ENCODE measurements at places on chromosomes 4 and X.
A peak's percentile ranks its signal among the peaks of the same experiment; 100 is the strongest.

DNA sequence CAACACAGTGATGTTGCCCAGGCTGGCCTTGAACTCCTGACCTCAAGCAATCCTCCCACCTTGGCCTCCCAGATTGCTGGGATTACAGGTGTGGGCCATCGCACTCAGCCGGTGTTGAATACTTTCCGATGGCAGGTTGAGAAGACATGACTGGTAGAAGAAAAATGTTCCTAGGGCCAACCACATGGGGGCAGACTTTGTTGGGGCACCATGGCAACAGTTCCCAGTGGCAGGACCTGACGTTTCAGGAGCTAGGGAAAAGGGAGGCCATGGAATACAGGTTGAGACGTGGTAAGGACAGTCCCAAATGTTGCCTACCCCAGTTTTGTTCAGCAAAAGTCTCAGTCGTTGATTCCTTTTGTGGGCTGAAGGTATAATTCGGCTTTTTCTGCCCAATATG is 134.6 kb downstream of the ASMT start:
- no peak for DNase-seq

DNA sequence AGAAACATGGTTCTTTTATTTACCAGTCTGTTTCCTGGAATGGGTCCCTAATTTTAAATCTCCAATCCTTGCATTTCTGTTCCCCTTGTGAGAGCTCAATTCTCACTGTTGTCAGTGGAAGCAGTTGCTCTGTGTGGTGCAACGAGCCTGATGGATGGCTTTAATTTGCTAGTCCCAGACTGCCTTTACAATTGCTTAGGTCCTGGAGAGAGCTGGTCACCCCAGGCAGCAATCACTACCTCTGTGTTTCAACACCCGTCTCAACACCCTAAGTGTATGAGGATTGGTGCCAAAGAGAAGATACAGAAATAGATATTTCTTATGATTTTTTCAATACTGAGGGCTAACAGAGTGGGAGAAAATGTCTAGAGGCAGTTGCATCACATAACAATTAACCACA is 873.8 kb downstream of the GLUD2 start:
- DNase-seq: no peak

DNA sequence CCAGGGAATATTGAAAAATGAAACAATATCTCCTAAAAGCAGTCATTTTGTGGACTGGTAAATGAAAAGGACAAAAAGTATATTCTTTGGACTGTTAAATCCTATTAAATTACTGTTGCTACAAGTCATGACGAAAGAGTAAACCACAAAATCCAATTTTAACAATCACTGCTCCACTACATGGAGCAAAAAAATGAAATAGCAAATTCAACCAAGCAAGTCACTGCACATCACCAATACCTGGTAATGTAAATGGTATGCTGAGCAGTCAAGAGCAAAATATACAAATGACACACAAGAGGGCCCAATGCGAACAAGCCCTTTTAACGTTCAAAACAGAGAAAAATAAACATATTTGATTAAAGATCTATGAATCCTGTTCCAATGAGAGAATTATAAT is 126.2 kb downstream of the KLHL13 start:
- no peak for DNase-seq

DNA sequence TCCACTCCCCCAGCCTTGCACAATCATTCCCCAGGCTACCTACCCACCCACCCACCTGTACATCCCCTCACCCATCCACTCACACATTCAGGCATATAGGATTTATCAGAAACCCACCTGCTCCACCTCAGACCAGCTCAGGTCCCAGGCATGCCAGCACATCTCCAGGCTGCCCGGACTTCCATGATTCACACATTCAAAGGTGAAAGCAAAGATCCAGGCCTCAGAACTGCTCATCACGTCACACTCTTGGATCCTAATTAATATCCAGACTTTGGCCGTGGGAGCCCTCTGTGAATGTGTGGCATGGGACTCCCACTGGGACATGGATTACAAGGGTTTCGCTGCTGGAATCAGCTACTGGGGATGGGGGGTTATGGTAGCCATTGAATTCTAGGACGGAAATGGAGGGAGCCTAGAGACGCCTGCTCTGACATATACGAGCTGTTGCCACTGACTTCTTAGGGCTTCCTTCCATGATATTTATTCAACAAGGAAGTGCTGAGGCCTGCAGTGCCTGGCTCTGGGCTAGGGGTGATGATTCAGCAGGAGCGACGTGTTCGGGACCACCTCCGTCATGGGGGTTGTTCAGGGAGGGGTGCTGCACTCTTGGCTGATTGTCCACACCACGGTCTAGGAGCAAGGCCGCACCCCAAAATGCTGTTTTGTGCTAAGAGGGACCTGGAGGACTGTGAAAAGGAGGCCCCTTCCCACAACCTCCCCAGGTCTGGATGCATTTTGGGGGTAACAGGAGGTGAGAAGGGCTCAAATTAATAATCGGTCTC is 56.9 kb upstream of the ADRA2C start:
- no peak for DNase-seq

DNA sequence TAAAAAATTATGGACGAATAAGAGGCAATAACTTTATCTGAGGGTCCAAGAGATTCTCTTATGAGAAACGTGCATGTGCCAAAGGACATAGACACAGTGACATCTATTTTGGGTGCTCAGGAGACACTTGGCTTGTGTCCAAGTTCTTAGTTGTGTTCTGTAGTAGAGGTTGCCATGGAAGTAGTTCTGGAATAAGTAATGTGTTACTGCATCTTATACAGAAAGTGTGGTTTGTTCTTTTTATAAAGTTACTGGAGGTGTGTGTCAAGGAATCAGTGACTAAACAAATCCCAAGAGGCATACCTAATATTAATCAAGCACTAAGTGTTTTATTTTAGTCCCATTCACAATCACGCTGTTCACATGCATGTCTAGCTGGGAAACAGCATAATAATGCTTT is 305.7 kb downstream of the ARHGAP24 start:
- DNase-seq: no peak

- DNase-seq: no peak
Measured at GRCh38 chrX:49238735-49239134, 3.5 kb downstream of the CCDC22 start.

DNA sequence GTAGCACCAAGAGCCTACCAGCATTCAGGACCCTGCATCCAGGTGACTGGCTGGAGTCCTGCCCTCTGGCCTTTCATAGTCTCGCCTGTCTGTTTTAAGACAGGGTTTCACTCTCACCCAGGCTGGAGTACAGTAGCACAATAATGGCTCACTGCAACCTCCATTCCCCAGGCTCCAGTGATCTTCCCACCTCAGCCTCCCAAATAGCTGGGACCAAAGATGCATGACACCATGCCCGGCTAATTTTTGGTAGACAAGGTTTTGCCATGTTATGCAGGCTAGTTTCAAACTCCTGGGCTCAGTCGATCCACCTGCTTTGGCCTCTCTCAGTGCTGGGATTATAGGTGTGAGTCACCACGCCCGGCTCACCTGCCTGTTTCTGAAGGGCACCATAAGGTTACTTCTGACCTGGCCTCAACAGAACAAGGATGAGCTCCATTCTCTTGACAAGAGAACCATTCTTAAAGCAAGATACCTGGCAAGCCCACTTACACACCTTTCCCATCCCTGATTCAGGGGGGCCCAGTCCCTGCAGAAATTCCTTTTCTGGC is 6.7 kb downstream of the RPS4X start:
- peak; percentile 44 for DNase-seq

DNA sequence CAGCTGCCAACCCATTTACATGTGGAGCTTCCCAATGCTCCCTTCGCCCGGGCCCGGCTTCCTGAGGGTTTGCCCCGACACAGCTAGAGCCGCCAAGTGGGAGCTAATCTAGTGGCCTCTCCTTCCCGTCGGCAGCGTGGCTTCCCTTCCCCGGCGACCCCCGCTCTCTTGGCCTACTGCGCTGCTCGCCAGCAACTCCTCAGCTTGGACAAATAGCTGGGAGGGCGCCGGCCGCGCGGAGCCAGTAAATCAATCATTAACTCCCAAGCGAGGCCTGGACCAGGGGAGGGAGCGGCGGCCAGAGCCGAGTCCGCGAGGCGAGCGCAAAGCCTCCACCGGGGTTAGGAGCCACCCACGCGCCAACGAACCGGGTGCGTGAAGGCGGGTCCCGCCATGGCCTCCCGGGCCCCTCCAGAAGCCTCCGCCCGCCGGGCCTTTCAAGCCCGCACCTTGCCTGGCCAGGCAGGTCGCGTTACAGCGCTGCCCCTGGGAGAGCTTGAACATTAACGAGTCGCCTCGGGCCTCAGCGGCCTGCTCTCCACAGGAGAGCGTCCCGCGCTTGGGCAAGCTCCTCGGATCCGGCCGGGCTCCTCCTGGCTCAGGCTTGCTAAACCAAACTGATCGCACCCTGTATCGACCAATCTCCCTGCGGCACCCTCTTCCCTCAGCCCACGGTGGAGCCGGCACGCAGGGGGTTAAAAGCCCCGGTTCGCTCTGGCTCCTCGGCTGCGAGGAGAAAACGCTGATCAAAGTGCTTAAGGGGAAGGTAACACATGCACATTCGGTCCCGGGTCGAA is 10.6 kb upstream of the BCOR start:
- DNase-seq: no peak

GRCh38 chrX:17355976-17356375 is 19.0 kb upstream of the NHS start:
- no peak for DNase-seq

GRCh38 chr4:2247128-2248043 is 5.5 kb upstream of the HAUS3 start:
- DNase-seq: no peak

DNA sequence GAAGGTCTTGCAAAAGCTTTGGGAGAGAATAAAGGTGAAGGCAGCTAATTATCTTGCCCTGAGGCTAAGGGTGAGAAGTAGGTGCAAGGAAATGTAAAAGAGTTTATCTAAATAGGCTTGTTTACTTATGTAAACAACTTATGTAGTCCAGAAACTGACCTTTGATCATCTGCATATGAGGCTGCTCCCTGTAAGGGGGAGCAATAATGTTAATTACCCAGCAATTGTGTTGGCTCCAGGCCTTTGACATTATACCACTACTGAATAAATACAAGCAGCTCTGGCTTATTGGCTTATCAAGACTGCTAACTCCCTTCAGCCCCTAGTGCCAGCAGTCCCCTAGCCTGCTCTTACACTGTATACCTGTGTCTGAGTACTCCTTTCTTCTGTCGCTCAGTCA is 303.7 kb upstream of the GNPDA2 start:
- no peak for DNase-seq

GRCh38 chr4:126081336-126081735 is 766.6 kb downstream of the FAT4 start:
- no peak for DNase-seq

DNA sequence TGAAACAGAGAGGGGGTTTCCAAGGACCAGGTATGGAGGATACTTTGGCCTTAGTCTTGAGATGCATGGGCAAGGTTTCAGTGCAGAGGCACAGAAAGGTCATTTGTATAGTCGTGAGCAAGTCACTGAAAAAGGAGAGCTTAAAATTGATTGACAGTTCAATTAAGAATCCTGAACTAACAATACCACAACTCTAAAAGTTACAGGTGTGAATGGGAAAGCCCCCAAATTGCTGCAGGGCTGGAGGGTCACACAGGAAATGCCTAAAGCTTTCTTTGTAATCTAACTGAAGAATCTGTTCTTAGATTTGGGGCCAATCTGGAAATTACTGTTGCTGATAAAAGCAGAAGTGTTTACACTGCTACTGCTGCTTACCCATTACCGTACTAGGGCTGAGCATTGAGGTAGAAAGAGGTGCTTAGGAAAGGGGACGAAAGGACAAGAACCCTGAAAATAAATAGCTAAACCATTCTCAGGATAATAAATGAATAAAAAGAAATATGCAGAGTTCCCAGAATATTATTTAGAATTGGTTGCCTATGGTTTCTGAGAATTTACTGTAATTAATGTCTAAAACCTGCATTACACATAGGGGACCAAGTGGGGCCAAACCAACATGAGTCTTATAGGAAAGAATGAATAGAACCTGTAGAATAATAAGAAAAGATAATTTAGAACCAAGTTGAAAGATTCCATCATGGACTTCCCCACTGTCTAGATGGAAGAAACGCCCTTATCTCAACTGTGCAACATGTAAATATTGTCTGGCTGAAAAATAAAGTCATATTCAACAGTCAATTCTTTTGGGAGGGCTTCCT is 91.9 kb upstream of the PPP1R2C start:
- DNase-seq: no peak

DNA sequence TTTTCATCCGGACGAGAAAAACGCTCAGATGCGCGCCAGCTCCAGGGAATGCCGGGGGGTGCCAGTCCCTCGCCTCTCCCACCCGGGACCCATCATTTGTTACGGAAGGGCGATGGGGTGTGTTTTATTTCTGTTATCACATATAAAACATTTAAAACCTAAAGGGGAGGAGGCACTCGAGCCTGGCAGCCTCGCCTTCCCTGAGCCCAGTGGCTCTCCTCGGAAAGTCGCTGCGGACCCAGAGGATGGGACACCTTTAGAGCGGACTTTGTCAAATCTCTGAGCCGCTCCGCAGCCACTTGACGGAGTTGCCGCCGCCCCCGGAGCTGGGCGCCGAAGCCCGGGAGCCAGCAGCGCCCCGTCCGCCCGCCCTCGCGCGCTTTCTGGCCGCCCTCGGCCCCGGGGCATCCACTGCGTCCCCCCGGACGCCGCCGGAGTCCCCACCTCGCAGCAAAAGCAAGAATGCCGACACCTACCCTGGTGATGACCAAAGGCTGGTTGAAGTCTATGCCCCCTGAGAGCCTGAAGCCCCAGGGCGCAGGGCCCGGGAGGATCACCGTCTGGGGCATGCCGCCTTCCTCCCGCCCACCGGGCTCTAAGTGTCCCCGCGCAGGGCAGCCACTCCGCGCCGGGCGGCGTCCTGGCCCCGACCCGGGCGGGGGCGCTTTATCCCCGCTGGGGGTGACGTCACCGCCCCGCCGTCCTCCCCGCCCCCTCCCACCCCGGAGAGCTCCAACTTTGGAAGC is at the start of gene PDLIM3:
TSS of gene PDLIM3 (minus strand) at position 642 of the 746 bp plus-strand sequence. CDS start at position 569, 73 bp downstream.
- peak; percentile 32 for DNase-seq

DNA sequence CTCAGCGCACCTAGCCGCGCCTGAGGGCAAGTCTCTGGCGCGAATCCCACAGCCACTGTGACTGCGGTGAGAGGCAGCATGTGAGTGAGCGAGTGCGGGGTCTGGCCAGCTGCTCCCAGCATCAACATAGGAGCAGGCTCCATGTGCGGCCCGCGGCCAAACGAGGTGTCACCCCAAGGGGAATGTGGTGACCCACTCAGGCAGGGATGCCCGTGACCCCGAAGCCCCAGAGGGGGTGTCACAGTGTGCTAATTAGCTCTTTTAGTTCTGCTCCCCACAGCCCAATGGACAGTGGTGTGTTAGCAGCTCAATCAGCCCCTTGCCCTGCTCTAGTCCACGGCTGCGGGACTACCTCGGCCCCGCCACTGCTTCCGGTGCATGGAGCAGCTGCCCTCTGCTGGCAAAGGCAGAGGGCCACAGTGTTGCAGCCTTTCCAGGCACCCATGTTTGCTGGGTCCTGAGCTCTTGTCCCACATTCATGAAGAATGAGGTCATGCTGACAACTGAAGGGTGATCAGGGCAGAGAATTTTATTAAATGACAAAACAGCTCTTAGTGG is 61.4 kb downstream of the AGA start:
- DNase-seq: no peak

DNA sequence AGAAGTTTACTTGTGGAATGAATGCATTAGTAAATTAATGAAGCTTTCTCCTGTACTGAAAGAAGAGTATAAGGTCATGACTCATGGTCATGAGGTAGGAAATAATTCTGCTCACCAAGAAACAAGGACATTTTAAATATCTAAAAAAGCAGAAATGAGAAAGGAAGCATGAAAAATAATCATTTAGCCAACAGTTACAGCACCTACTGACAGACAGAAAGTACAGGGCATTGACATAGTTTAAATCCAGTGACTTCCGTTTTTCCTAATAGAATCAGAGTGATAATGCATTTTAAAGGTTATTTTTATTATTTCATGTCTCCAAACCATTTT is 30.5 kb upstream of the ACSL1 start:
- no peak for DNase-seq

Measured in activated T-cell treated with anti-CD3 and anti-CD28 coated beads, Interleukin-2, amount 50 U/mL, for 48 hours (primary cell).